Stimulated activated CD8-positive, alpha-beta memory T cell treated with anti-CD3 and anti-CD28 coated beads, Interleukin-4, amount 100 ng/mL, for 4 hours (primary cell): ENCODE measurements at places on chromosomes 4 and X.
A peak's percentile ranks its signal among the peaks of the same experiment; 100 is the strongest.

DNA sequence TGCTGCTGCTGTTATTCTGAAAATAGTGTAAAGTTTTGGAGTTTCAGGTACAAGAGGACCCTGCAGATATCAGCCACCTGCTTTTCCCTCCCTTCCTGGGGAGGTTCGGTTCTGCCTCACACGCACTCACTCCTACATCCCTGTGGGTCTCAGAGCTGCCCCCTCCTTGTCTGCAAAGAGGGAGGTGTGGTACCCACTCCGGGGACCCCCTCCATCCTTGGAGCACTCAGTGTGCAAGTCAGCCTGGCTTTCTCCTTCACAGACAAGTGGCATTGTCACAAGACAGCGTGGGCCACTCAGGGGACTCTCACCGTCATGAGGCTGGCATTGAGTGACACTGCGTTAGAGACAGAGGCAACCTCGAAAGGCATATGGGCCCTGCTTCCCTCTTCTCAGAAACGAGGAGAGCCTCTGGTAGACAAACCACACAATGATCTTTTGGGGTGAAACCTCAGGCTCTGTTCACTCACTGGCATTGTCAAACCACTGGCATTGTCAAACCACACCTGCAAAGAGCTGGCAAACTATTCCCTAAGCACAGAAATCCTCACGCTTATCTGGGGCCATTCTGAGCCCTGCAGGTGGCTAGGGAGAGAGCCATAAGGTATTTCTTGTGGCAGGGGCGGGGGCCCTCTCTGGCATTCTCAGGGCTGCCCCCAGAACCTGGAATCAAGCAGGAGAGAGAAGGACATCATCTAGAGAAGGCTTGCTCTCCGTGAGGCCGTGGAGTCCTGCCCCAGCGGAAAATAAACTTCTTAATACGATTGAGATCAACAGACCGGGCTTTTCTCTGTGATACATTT lies 285.0 kb downstream of the SHOX start:
- no peak for DNase-seq

- DNase-seq, result no peak
Observed at GRCh38 chr4:188719794-188720193, 580.6 kb downstream of the TRIML1 start.

DNA sequence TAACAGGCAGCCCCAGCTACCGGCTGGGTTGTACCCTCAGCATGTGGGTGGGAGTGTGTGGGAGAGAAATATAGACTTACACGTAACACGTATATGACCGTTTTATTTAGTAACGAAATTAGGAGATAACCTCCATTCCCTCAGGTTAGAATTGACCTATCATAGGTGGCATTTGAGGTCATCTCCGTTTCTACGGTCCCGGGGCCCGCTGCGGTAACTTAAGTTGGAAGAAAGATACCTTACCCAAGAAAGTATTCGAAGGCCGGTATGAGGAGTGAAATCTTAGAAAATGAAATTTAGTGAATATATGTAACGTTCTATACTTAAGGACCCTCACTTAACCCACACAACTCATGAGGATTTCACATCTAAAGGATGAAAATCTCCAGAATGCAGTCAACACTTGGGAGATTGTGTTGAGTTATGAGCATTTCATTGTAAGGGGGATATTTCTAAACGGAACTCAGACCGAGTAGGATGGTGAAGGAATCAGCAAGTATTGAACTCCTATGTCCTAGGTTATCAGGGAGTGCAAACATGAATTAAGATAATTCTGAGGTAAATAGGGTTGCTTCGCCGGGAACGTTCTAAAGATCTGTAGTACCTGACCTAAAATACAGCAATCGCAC lies 891 bp downstream of the CISD2 start:
- DNase-seq, result peak; percentile 46

DNA sequence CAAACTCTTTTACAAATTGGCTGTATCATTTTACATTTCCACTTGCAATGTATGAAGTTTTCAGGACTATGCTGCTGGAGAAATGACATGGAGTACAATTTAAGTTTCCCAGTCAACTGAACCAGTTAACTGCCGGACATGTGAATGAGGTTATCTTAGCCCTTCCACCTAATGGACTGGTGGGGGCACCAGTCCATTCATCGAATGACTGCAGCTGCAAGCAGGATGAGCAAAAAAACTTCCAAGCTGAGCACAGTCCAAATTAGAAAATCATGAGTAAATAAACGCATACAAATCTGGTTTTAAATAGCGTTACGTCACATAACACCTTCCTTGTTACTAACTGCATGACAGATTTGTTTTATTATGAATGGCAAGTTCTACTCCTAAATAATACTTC lies 1131.5 kb downstream of the PCDH18 start:
- no peak for DNase-seq

- DNase-seq, result no peak
Observed at GRCh38 chr4:163744861-163745260, 250.4 kb downstream of the TMA16 start.

DNA sequence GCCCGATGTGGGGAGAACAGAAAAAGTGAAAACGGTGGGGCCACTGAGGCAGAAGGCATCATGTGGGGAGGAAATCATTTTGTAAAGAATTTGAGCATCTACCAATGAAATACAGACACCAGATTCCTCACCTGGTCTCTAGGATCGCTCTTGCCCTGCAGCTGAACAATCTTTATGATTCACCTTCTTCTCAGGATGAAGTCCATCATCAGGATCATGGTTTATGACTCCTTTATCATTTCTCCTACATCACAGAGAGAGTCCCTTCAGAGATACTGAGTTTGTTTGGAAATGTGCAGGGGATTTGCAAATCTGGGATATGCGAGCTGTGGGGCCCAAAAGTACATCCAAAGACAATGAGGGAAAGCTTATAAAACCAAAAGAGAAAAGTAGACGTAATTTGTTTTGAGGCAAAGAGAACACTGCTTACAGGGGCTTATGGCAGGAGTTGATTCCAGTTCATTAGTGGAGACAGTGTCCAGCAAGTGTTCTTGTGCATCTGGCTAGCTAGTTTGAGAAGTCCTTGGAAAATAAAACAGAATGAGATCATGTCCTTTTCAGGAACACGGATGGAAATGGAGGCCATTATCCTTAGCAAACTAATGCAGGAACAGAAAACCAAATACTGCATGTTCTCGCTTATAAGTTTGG lies 15.3 kb upstream of the ANXA5 start:
- no peak for DNase-seq
